ENCODE measurements at places on chromosomes 3 and 15. TPM values are rescaled to one million over a fixed set of nuclear protein-coding genes. Genes with fewer than 3 reads are reported as not detected.
A peak's percentile ranks its signal among the peaks of the same experiment; 100 is the strongest.

The SPTSSB gene
- polyA plus RNA-seq: 0.13 TPM

DNA sequence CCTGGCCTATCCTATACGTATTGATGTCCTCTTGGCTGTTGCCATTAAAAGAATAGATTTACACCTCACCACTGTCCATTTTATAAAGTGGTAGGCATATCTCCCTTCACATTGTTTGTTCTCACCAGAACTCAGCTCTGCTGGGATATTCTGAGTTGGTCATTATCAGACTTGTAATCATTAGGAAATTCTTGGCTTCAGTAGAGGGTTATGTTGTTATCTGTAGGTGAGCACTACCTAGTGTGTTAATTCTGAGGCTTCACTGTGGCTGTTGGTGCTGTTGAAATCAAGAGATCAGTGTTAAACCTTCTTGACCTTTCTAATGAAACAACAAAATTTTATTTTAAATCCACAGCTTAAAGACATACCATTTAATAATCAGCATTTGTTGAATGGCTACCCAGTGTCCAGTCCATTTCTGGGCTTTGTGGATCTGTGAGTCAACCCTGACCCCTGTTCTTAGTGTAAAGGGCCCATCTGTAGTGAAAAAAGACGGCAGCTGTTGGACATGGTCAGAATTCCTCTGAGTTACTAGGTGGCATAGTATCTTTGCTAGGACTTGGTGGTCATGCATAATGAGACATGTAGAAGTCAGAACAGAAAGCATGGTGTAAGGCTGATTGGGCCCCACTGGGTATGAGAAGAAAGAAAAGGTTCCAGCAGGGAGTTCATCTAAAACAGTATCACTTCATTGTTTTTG lies 32.9 kb upstream of the P4HTM start:
- peaks cover 29% of the 10 kb centered on the region for H3K36me3 ChIP-seq
- no peak overlapping the region for H3K27ac ChIP-seq
- no peak overlapping the region for H3K4me3 ChIP-seq
- DNase-seq: no peak
- H3K4me1 ChIP-seq: no peaks in the 10 kb centered on the region

- peaks cover 6% of the 10 kb centered on the region for H3K36me3 ChIP-seq
- peaks cover 5% of the 10 kb centered on the region for H3K4me1 ChIP-seq
These were observed 1.1 kb downstream of the TFG start for GRCh38 chr3:100710261-100710968.

The SKIL gene
- 24.3 TPM for polyA plus RNA-seq

DNA sequence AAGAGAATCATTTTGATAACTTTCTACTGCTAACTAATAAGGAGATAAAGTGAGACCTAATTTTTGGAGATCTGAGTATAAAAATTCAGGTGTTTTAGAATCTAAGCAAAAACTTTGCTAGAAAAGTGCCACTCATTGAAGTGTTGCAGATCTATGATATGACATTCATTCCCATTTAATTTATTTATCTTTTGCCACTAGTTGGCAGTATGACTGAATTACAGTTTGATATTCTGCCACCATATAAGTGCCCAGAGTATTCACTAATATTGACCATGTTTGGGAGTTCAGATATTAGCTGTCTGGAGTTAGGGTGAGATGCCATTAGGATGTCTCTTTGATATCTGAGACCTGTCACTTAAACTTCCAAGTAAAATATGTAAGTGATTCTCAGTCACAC lies 251.3 kb upstream of the GBE1 start:
- H3K4me1 ChIP-seq: no peaks in the 10 kb centered on the region
- no peaks in the 10 kb centered on the region for H3K27me3 ChIP-seq
- DNase-seq: no peak
- H3K27ac ChIP-seq: no peak overlapping the region
- no peak overlapping the region for H3K4me3 ChIP-seq

- DNase-seq: peak; percentile 21
- H3K27ac ChIP-seq: peak overlapping the region; percentile 99
- H3K4me1 ChIP-seq: peaks cover 8% of the 10 kb centered on the region
- H3K36me3 ChIP-seq: no peaks in the 10 kb centered on the region
- H3K27me3 ChIP-seq: no peaks in the 10 kb centered on the region
- peak overlapping the region; percentile 98 for H3K4me3 ChIP-seq
These were observed 697 bp upstream of the RAB5A start for GRCh38 chr3:19945969-19946831.

The HDGFL3 gene
- polyA plus RNA-seq: 54.4 TPM

- no peak overlapping the region for H3K27ac ChIP-seq
- peak; percentile 21 for DNase-seq
- no peaks in the 10 kb centered on the region for H3K27me3 ChIP-seq
- no peak overlapping the region for H3K4me3 ChIP-seq
- H3K36me3 ChIP-seq: no peaks in the 10 kb centered on the region
These were observed 11.9 kb downstream of the GPR176 start for GRCh38 chr15:39908186-39908585.

The SPINK8 gene
- not detected for polyA plus RNA-seq

The LARP6 gene
- 11.7 TPM for polyA plus RNA-seq

DNA sequence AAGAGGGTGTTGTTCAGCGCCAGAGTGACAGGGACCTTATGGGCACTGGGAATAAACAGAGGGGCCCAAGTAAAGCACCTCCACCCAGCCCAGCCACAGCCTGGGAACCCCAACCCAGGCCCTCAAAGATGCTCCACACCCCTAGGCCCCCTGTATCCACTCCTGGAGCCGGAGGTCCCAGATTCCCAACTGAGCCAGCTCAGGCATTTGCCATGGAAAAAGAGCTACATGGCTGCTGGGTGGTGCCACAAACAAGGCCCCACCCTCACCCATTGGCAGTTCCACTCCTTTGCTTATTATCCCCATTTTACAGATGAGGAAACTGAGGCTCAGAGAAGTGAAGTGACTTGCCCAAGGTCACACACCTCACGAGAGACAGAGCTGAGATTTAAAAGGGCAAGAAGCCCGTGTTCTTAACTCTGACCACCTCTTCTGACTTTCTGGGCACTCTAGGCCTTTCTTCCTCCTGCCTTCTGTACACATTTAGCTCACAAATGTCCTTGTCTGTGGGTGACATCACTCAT lies 16.9 kb downstream of the ANPEP start:
- H3K4me1 ChIP-seq: peaks cover 4% of the 10 kb centered on the region
- H3K36me3 ChIP-seq: no peaks in the 10 kb centered on the region
- peaks cover 5% of the 10 kb centered on the region for H3K27me3 ChIP-seq
- no peak overlapping the region for H3K27ac ChIP-seq

DNA sequence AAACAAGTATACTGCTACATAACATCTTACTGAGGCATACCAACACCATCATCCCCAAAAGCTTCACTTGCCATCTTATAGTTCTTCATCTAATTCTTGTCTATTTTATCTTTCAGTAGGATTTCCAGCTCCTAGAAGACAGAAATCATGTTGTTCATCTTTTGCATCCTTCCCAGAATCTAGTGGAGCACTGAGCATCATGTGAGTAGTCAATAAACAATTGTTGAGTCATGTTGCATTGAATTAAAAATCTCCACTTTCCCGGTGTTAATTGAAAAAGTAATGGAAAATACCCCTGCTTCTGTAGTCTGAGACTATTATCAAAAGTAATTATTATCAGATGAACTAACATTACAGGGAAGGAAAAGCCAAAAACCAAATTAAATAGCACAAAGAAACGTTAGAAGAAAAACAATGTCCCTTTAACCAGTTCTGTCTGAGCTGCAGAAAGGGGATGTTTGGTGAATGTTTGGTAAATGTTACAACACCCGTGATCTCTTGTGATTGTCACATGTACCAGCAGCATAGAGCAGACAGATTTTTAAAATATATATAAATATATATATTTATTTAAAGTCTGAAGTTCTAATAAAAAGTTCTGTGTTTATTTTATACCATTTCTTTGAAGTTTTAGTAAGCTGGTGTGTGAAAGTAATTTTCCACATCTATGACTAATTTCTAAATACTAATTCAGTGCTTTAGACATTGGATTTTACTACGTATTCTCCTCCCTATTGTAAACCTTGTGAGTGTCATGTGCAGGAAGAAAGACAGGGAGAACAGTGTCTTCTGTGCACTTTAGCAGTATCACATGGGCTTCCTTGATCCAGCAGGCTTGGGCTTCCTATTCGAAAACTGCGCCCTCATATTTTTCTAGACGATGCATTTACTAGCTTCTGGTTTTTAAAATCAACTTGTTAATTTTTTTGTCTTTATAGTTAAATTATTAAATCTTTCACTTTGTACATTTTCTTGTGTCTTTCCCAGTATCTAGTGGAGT lies 85.6 kb downstream of the RAP2B start:
- no peaks in the 10 kb centered on the region for H3K36me3 ChIP-seq
- DNase-seq: peak; percentile 64
- no peak overlapping the region for H3K4me3 ChIP-seq
- H3K27ac ChIP-seq: no peak overlapping the region

- no peak overlapping the region for H3K4me3 ChIP-seq
- H3K4me1 ChIP-seq: peaks cover 13% of the 10 kb centered on the region
- no peaks in the 10 kb centered on the region for H3K36me3 ChIP-seq
- no peaks in the 10 kb centered on the region for H3K27me3 ChIP-seq
These were observed 52.7 kb upstream of the CADM2 start for GRCh38 chr3:84906065-84906464.

DNA sequence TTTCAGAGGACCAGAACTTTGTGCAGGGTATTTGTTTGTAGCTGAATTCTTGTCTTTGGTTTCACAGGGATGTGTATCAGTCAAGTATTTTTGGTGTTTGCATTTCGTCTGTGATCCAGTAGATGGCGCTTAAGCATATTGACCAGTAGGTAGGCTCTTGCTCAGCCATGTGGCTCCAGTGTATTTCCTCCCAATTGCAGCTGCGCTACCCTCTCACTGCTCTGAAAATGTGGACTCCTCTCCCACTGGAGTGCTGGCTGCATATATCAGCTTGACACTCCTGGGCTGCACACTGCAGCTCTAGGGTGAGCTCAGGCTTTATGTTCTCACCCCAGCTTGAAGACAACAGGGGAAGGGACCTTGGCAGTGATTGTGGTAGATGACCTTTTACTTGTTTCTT lies 1264.3 kb upstream of the ALCAM start:
- H3K27ac ChIP-seq: no peak overlapping the region
- peak; percentile 59 for DNase-seq
- no peaks in the 10 kb centered on the region for H3K36me3 ChIP-seq

The FANCD2OS gene
- not detected for polyA plus RNA-seq

The FOXL2NB gene
- not detected for polyA plus RNA-seq
